ENCODE measurements at places on chromosomes 3 and 15.
A peak's percentile ranks its signal among the peaks of the same experiment; 100 is the strongest.

- DNase-seq, result no peak
Measured at GRCh38 chr3:41808152-41808551, 153.8 kb downstream of the ULK4 start.

GRCh38 chr3:187665010-187665409 is 5.2 kb downstream of the SST start:
- DNase-seq, result no peak

DNA sequence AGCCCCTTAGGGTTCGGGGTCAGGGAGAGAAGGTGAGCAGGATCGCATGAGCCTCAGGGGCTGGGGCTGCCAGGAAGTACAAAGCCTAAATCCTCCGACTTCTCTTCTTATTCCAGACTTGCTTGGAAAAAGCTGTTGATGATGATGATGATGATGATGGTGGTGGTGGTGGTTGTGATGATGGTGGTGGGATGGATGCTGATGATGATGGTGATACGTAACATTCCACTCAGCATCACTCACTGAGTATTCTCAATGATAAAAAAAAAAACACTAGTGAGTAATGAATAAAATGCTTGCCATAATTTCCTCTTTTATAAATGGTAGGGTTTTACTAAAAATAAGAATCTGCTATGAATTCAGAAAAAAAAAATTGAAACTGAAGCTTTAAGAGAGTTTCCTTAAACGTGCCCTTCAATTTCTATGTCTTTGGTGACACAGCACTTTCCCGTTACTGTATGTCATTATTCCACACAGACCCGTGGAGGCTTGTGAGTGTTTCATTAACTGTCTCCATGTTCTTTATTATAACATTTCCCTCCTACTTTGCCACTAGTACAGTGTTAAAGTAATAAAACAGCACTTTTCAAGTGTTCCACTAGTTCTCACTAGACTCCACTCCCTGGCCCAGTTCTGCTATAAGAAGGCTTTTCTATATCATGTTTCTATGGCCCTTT is 5.4 kb upstream of the ACAN start:
- DNase-seq, result no peak

DNA sequence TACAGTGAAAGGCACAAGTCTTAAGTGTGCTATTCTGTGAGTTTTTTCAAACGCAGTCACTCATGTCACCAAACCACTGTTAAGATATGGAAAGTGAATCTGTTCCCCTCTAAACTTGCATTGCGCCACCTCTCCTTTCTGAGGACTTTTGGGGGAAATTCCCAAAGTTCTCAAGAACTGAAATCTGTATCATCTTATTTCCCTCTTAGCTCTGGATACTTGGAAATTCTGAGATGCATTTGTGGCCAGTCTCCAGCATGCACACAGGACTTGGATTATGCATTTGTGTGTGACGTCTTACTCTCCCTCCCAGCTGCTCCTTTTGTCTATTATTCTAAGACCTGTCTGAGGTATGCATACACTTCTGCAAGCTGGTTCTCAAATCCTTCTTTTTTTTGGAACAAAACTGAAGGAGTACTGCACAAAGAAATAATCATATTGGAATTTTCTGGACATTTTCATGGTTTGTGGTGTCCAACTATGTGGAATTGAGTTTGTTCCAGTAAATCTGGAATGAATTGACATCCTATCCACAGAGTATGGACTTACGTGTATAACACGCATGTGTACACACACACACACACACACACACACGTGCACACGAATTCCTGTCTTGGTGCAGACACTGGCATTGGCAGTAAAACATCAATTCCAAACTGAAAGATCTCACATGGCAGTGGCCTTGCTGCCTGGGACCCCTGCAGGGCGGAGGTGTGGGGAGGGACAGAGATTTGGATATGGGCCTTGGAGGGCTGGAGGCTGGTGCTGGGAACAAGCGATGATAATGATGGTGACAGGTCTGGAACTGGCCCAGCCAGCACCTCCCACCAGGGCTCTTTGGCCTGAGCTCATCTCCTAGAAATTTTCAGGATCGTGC is 8.2 kb upstream of the LCTL start:
- peak; percentile 80 for DNase-seq

GRCh38 chr3:186259612-186260383 is 102.2 kb downstream of the DGKG start:
- DNase-seq, result peak; percentile 62

- no peak for DNase-seq
Measured at GRCh38 chr15:78997981-78998499, 53.2 kb upstream of the CTSH start.

GRCh38 chr3:14216257-14217048 is 37.8 kb downstream of the LSM3 start:
- DNase-seq, result peak; percentile 64

DNA sequence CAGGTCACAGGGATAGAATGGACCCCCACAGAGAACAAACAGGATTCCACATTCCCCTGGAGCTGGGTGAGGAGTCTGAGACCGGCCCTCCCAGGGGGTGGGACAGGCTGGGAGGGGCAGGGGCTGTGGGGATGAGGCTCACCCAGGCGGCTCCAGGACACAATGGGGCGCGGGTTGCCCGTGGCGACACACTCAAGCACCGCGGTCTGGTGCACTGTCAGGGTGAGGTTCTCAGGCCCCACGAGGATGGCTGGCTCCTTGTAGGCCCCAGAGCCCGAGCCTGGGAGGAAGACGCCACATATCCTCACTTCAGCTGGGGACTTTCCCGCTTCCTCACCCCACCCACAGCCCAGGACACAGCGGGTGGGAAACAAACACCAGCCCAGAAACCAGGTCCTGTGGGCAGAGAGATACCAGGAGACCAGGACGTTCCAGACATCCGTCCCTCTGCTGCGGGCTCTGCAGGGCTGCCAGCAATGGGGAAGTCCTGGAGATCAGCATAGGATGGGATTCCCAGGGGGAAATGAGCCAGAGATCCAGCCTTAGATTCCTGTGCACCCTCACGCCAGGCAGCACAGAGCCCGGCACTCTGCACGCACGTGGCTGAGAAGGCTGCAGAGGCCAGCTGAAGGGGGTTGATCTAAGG is 30.2 kb downstream of the RNU5B-1 start:
- DNase-seq, result no peak

- no peak for DNase-seq
Measured at GRCh38 chr3:123258811-123259420, 57.2 kb downstream of the SEC22A start.

DNA sequence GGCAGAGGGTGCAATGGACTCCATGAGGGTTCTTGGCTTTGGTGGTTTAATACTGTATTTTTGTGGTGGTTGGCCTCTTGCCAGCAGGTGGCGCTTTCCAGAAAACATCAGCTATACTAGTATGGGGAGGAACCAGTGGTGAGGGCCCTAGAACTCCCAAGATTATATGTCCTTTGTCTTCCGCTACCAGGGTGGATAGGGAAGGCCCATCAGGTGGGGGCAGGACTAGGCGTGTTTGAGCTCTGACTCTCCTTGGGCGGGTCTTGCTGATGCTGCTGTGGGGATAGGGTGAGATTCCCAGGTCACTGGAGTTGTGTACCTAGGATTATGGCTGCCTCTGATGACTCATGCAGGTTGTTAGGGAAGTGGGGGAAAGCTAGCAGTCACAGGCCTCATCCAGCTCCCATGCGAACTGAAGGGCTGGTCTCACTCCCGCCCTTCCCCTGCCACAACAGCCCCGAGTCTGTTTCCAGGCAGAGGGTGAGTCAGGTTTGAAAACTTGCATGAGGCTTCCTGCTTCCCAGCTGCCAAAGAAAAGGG is 357.7 kb downstream of the OTOL1 start:
- no peak for DNase-seq

- DNase-seq, result no peak
Measured at GRCh38 chr15:30670056-30670455, 44.1 kb downstream of the ARHGAP11B start.

- DNase-seq, result no peak
Measured at GRCh38 chr15:63295341-63295740, 17.9 kb downstream of the APH1B start.

- DNase-seq, result no peak
Measured at GRCh38 chr3:168216851-168217250, 121.1 kb upstream of the GOLIM4 start.

GRCh38 chr15:40942878-40943277 is 10.4 kb upstream of the CHAC1 start:
- DNase-seq, result no peak

- no peak for DNase-seq
Measured at GRCh38 chr15:100738614-100739013, 136.2 kb downstream of the ASB7 start.

DNA sequence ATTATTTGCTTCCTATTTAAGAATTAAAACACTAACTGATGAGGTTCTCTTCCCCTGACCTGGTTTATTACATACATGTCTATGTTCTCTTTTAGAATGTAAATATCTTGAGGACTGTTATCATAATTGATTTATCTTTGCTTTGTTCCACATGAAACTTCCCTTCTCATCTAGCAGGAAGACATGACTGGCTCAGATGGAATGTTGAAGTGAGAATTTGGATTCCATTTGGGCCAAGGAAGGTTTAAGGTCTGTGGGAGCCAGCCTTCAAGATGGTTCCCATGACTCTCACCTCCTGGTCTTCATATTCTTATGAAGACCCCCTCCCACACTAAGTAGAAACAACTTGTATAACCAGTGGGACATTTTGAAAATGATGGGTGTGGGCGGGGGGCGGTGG is 222.2 kb upstream of the GADL1 start:
- DNase-seq, result no peak

GRCh38 chr3:110344487-110344886 is 727.1 kb upstream of the NECTIN3 start:
- no peak for DNase-seq

- no peak for DNase-seq
Measured at GRCh38 chr15:58438956-58439355, 7.2 kb downstream of the LIPC start.
